Effector memory CD4-positive, alpha-beta T cell (primary cell): ENCODE measurements at places on chromosomes 2 and 18.

GRCh38 chr2:104685591-104685990, 168.3 kb upstream of the POU3F3 start:
- H3K27ac ChIP-seq: no peak overlapping the region
- DNase-seq: no peak
- no peak overlapping the region for H3K4me3 ChIP-seq
- H3K4me1 ChIP-seq: no peaks in the 10 kb centered on the region
- H3K36me3 ChIP-seq: no peaks in the 10 kb centered on the region

GRCh38 chr2:189014449-189015138, 40.4 kb downstream of the COL3A1 start:
- no peaks in the 10 kb centered on the region for H3K27me3 ChIP-seq
- no peak overlapping the region for H3K4me3 ChIP-seq
- H3K27ac ChIP-seq: no peak overlapping the region
- no peaks in the 10 kb centered on the region for H3K36me3 ChIP-seq

GRCh38 chr2:47402805-47403608, at the start of gene MSH2:
Gene MSH2, plus strand, starts transcription at chr2:47403156. Its CDS starts 36 bp downstream, at chr2:47403192.
- H3K4me3 ChIP-seq: peak within 1 kb of the TSS; percentile 88
- H3K36me3 ChIP-seq: no peaks in the 10 kb centered on the region
- no peaks in the 10 kb centered on the region for H3K27me3 ChIP-seq
- peak within 1 kb of the TSS; percentile 57 for H3K27ac ChIP-seq

- H3K36me3 ChIP-seq: no peaks in the 10 kb centered on the region
- no peaks in the 10 kb centered on the region for H3K4me1 ChIP-seq
- no peak for DNase-seq
- H3K27ac ChIP-seq: no peak overlapping the region
- no peak overlapping the region for H3K4me3 ChIP-seq
Measured at GRCh38 chr18:23605941-23606340, 19.6 kb upstream of the NPC1 start.

DNA sequence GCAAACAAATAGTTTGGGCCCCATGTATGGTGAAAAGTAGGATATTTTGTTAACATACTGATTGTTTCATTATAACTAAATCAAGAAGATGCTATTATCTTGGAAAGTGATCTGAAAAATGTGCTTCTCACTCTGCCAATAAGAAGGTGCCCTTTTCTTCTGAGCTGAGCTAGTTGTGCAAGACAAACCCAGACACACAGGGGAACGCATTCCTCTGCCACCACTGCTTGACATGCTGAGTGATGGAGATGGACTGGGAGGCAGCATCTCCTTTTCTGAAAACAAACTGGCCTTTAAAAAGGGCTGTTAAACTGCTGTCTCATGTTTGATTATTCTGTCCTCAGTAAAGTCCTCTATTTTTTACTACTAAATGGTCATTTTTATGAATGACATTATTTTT, 1989.9 kb upstream of the CELF4 start:
- H3K27ac ChIP-seq: no peak overlapping the region
- no peaks in the 10 kb centered on the region for H3K36me3 ChIP-seq
- H3K27me3 ChIP-seq: no peaks in the 10 kb centered on the region
- H3K4me3 ChIP-seq: no peak overlapping the region
- no peak for DNase-seq

DNA sequence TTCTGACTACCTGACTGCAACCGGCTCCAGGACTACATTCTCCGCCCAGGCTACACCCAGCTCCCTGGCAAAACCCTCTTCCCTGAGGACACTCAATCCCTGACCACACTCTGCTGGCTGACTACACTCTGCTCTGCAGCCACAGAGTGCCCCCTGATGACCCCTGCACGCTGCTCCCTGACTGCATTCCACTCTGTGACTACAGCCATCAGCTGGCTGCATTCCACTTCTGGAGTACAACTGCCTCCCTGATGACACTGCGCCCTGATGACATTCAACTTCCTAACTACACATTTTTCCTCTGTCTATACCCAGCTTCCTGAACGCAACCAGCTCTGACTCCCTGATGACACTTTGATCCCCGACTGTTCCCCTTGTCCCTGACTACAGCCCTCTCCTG, 71.3 kb upstream of the NRXN1 start:
- DNase-seq: no peak
- H3K4me1 ChIP-seq: no peaks in the 10 kb centered on the region
- H3K27me3 ChIP-seq: no peaks in the 10 kb centered on the region
- H3K4me3 ChIP-seq: no peak overlapping the region
- no peak overlapping the region for H3K27ac ChIP-seq

DNA sequence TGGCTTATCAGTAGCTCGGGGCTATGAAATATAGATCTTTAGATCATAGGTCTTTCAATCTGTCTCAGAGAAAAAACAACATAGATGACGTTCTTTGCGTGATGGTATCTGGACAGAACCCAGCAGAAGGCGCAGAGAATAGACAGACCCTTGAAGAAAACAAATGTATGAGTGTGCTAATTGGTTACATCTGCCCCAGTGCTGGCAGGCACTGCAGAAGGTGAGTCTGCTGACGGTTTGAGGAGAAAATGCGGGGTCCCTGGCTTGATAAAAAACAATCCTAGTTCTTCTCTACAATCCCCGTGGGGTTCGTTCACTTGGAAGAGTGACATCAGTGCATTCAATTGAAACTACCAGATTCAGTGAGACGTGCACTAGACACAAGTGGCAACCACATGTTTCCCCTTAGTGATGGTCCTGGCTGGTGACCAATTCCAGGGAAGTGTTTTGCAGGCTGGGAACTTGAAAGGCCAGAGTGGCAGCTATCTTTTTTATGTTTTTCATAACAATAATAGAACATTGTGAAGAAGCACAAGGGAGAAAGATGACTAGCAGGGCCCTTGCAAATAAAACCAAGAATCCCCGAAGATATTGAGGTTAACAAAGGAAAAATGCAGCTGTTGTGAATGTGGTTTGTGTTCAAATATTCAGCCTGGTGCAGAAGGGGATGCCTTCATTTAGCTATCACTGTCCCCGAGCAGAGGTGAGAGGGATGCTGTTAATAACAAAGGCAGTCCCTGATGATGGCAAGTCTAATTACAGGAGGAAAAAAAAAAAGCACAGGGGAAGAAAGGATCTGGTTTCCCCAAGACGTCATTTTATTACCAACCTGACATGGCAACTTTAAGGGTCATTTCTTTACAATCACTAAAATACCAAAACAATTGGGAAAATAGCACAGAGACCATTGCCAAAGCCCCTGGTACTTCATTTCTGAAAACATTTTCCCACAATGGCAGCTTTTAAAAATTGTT, 337.6 kb upstream of the FIGN start:
- H3K36me3 ChIP-seq: no peaks in the 10 kb centered on the region
- no peak overlapping the region for H3K27ac ChIP-seq
- H3K4me1 ChIP-seq: no peaks in the 10 kb centered on the region

DNA sequence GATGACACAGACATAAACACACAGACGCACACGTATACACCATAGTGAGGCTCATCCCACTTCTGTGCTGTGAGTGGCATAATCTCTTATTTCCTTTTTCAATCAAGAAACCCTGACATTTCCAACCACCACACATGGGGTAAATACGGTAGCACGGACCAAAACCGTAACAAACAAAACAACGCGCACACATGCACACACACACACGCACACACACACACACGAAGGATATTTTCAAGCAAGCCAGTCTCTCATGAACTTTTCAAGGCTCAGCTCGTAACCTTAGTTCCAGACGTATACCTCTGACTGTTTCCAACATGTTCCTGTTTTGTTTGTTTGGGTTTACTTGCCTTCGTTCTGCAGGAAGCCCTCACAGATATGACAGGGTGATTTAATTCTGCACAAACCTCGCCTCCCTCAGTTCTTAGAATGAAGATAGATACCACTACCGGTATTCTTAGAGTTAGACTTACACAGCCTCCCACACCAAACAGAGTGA, 119.8 kb downstream of the BCL2 start:
- DNase-seq: no peak
- peak overlapping the region; percentile 58 for H3K27ac ChIP-seq
- peaks cover 41% of the 10 kb centered on the region for H3K4me1 ChIP-seq
- peak overlapping the region; percentile 52 for H3K4me3 ChIP-seq
- no peaks in the 10 kb centered on the region for H3K27me3 ChIP-seq
- no peaks in the 10 kb centered on the region for H3K36me3 ChIP-seq

DNA sequence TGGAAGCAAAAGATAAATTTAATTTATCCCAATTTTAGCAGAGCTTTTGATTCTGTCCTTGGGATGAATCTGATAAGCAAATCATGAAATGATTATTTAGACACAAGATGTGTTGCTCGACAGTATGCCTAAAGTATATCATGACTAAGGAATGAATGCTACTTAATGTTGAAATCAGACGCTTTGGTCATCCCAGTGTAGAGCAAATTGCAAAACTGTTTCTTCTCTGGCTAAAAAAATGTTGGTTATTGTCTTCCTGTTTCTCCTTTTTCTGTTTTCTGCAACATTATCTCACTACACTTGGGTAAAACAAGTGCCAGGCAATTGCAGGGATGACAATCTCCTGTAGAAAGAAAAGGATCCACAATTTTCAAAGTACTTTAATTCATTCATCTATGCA, 66.4 kb downstream of the BABAM2 start:
- H3K4me3 ChIP-seq: no peak overlapping the region
- H3K27me3 ChIP-seq: no peaks in the 10 kb centered on the region
- H3K27ac ChIP-seq: no peak overlapping the region
- peaks cover 15% of the 10 kb centered on the region for H3K4me1 ChIP-seq

- peaks cover 5% of the 10 kb centered on the region for H3K27me3 ChIP-seq
Measured at GRCh38 chr18:505483-506122, 5.1 kb upstream of the COLEC12 start.

- H3K27ac ChIP-seq: no peak overlapping the region
- H3K4me1 ChIP-seq: no peaks in the 10 kb centered on the region
- no peaks in the 10 kb centered on the region for H3K27me3 ChIP-seq
- no peak overlapping the region for H3K4me3 ChIP-seq
- H3K36me3 ChIP-seq: no peaks in the 10 kb centered on the region
Measured at GRCh38 chr18:24837066-24837465, 376.6 kb downstream of the HRH4 start.

DNA sequence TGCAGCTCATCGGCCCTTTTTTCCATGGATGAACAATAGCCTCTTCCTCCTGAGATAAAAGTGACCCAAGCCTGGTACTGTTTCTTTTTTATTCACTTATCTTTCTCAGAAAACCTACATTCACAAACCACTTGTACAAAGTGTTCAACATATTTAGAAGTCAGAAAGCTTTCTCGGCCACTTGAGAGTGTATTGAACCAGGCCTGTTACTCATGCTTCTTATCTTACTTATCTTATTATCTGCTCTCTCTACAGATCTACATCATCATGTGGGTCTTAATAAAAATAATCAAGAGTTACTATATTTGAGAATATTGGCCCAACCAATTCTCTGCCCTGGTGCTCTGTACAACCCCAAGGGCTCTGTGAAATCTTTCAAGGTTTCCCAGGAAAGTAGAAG, 242.1 kb downstream of the MREG start:
- DNase-seq: no peak
- H3K4me3 ChIP-seq: no peak overlapping the region
- no peaks in the 10 kb centered on the region for H3K36me3 ChIP-seq
- no peak overlapping the region for H3K27ac ChIP-seq
- H3K27me3 ChIP-seq: no peaks in the 10 kb centered on the region
